ENCODE measurements at places on chromosomes 4 and X.

DNA sequence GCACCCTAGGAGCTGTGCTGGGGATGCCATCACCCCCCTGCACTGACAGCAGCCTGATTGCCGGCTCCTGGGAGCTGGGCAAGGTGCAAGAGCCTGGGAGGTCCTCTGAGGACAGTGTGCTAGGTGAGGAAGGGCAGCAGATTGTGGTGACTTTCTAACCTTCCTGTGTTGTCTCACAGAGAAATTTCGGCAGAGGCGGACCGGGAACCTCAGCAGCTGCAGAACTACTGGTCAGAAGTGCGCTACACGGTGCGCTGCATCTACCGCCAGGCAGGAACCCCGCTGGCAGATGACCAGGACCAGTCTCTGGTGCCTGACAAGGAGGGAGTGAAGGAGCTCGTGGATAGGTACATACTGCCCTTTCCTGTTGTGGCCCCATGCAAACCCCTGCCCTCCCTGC, 89.8 kb downstream of the FAM193A start:
- DNase-seq: no peak

- DNase-seq: no peak
Measured at GRCh38 chr4:173748353-173748752, 218.3 kb upstream of the HAND2 start.

GRCh38 chr4:65999518-65999871, 329.2 kb upstream of the EPHA5 start:
- DNase-seq: no peak

DNA sequence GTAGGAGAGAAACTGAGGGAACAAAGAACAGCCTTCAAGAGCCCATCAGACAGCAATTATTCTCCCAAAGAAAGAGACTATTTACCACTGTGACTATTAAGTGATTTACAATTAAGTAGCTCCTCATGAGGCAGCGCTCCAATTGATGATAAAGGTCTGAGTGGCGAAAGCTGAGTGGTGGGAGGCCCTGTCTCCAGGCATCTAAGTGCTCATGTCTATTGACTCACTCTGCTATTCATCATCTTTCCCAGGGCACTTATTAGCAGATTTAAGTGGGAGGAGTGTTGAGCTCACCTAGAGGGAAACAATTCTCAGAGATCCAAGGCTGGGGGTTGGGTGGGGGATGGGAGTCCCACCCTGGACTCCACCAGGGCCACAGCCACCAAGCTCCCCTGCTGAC, 23.3 kb downstream of the AMER1 start:
- DNase-seq: no peak

DNA sequence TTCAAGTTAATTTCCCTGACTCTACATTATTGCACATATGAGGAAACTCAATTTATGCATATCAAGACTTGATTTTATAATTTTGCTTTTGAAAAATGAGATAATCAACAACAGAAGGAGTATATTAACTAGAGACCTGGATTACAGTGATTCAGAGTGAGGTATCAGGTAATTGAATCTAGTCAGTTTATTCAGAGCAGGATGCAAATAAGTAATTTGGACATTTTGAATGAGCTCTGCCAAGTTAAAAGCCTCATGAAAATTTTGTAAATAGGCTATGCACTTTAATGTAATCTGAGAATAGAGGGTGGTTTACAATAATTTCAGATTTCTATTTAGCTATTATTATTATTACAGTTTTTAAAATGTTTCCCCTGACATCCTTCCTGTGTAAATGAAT, 203.7 kb upstream of the EMCN start:
- no peak for DNase-seq

GRCh38 chr4:142404191-142404611, 441.9 kb downstream of the INPP4B start:
- DNase-seq: no peak

- DNase-seq: no peak
Measured at GRCh38 chr4:22532896-22533295, 17.0 kb upstream of the ADGRA3 start.

DNA sequence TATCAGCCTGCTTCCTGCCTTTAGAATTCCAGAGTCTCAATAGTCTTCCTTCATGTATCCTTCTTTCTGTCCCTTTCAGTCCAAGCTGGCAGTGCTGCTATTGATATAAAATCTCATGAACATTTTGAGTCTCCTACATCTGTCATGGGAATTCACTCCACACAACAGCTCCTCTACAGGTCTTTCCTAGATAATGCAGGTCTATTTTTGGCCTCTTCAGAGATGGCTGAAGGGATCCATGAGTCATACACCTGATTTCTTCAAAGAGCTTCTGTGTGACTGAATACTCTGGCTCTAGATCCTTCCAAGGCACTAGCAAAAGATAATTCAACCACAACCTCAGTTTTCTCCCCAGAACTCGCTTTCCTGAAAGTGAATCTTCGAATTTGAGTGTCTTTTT, 115.4 kb downstream of the STPG2 start:
- no peak for DNase-seq

- peak; percentile 93 for DNase-seq
Measured at GRCh38 chr4:4289941-4290850, at the start of the genes LYAR and ZBTB49. TSS of gene LYAR (minus strand) at chr4:4290154. CDS start at chr4:4283742, 6,412 bp downstream. TSS of gene ZBTB49 (plus strand) at chr4:4290251. CDS start at chr4:4299946, 9,695 bp downstream.

DNA sequence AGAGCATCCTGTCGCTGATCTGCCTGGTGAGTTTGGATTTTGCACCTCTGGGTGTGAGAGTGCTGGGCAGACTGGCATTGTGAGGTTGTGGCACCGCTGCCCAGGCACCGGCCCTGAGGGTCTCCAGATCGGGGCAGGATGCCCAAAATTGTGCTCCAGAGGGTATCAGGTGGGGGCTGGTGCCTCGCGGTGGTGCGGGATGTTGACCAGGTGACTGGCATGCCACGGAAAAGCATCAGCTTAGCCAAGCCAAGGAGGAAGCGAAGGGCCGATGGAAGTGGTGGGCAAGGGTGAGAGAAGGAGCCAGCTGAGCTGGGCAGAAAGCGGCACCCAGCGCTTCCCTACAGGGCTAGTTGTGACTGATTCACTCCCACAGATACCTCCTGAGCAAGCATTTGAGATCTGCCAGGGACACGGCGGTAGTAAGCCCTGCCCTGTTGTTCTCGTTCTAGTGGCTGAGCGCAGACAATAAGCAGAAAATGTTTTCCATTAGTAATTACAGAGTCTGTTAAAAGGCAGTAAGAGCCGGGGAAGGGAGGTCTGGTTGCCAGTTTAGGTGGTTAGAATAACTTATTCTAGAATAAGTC, 809 bp downstream of the ZFP92 start:
- no peak for DNase-seq

GRCh38 chr4:5824635-5825034, 68.3 kb downstream of the CRMP1 start:
- no peak for DNase-seq

GRCh38 chr4:3321295-3321889, 28.6 kb downstream of the RGS12 start:
- DNase-seq: no peak

- no peak for DNase-seq
Measured at GRCh38 chr4:124833831-124834505, 121.4 kb upstream of the ANKRD50 start.

- no peak for DNase-seq
Measured at GRCh38 chrX:129013574-129013973, 509.7 kb downstream of the SMARCA1 start.

GRCh38 chr4:6192245-6192644, 8.1 kb downstream of the JAKMIP1 start:
- no peak for DNase-seq

DNA sequence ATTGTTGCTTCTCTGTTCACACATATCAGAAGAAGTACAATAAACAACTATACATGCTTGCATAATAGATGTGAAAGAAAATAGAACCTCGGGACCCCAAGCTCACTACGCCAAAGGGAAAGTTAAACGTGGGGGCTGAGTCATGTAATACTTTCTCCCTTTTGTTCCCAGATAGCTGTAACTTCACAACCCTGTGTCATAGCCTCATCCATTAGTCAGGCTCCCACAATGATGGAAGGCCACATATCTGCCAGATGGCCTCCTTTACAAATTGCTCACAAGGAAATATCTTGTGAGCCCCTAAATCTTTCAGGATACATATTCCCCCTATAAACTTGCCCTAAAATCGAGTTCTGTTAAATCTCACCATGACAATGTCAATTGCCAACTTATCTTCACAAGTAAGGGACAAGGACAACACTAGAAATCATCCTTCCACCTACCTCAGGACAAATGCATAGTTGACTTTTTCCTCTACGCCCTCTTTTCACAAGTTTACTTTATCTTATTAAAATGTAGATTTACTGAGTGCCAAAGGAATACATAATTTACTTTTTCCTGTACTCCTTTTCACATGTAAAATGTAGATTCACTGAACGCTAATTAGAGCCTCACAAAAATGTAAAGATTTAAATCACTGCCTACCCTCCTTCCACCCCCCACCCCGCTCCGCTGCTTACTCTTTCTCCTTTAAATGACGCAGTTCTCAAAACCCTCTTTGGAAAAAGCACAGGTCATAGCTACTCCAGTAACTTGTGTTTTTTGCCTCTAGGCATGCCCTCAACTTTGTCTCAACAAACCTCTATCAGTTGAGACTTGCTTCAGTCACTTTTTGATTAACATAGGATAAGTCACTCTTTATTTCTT, 477.1 kb downstream of the DTHD1 start:
- DNase-seq: no peak

DNA sequence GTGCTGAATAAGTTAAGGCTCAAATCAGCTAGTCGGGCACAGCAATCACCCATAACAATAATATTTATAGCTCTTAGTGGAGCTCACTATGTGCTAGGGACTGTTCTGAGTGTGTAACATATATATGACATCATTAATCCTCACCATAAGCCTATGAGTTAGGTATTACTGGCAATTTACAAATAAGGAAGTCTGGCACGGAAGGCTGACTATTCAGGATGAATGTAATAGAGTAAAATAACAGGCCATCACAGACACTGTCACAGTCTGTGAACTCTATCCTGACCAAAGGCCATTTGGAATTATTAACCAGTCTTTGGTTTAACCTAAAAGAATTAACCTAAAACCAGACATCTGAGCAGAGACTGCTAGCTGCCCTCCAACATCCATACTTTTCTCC, 119.3 kb downstream of the C4orf51 start:
- DNase-seq: no peak

DNA sequence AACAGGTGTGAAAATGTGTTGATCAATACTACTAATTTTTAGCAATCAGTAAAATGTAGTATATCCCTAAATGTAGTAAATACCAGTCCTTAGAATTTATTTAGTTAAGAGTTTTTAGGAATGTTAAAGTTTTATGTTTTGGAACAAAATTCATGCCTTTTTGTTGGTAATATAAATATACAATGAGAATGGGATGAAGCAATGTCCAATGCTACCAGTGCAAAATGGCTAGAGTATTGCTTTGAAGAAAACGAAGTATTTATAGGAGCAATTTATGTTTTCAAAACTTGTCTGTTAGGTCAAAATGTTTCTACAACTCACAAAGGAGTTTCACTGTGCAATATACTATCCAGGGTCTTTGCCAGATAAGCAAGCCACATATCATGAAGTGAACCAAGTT, 851.5 kb downstream of the PCDH18 start:
- no peak for DNase-seq

DNA sequence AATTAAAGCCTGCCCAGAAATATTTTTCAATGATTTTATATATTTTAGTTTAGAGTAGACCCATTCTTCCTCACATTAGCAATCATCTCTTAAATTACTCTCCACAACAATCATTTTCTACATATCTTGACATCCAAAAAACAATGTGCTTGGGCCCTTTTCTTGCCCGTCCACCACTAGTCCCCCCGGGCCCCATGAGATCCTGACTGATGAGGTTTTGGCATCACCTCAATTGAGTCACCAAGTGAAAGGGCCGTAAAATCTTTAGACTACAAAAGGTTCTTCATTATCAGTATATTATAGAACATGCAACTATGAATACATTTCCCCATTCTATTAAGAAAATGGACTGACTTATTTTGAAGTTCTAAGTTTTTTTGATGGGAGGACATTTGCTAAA, 4.0 kb upstream of the CDKL2 start:
- DNase-seq: no peak

GRCh38 chr4:8267077-8267476, 2.5 kb upstream of the HTRA3 start:
- DNase-seq: no peak

GRCh38 chrX:44306356-44306755, 37.1 kb downstream of the EFHC2 start:
- no peak for DNase-seq

GRCh38 chrX:31376408-31377022, 304.7 kb upstream of the FTHL17 start:
- DNase-seq: no peak

- DNase-seq: no peak
Measured at GRCh38 chr4:125387770-125388169, 73.0 kb downstream of the FAT4 start.

DNA sequence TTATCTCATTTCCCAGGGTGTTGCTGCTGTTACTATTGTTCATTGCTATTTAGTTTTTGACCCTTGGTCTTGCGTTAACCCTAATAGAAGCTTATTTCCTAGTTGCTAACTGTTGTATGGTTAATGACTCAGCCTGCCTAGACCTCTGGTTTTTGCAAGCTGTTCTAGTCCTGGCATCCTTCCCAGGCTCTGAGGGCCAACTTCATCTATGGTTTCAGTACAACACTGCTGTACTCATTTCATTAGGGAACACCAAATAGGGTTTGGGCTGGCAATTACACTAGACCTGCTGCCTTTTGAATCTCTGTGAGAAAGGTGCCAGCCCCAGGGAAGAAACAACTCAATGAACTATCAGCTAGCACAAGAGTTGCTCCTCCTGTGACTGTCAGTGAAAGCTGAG, 59.6 kb downstream of the DCX start:
- DNase-seq: no peak

GRCh38 chr4:179116011-179116410, 1673.8 kb upstream of the AGA start:
- no peak for DNase-seq

GRCh38 chrX:12488771-12489170, 302.4 kb upstream of the PRPS2 start:
- DNase-seq: no peak

- no peak for DNase-seq
Measured at GRCh38 chrX:47502316-47503125, 19.5 kb upstream of the ZNF41 start.

GRCh38 chrX:133943507-133943906, 41.9 kb downstream of the GPC3 start:
- DNase-seq: no peak

DNA sequence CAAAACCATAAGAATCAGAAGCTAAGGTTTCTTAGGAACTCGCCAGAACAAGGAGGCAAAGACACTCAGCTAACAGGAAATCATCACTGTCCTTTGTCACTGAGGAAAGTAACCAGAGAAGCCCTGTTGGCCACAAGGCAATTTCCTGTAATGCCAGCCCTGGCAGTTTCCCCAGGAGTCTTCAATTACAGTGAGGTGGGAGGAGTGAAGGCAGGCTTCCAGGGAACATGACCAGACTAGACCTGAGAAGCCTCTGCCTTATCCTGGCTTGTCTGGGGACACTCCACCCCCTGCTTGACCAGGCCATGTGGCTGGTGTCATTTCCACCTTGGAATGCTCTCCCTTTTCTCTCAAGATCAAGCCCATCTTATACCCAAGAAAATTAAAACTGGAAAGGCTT, 125.3 kb downstream of the COL4A6 start:
- no peak for DNase-seq

DNA sequence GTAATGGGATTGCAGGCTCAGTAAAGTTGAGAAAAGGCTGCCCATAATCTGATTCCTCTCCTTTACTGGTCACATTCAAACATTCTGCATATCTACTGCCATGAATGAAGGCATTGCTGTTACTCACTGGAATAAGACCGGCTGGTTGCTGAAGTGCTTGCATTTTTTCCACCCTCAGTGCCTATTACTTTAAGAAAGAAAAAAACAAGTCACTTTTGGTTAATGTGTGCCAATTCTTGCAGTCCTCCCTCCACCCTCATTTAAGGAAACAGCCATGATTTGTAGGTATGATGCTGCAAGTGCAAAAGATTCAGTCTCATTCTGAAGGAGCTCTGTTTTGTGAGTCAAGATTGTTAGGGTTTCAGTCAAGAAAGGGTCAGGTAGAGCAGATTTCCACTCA, 94.9 kb downstream of the EMCN start:
- no peak for DNase-seq

Measured in stimulated activated CD4-positive, alpha-beta T cell treated with anti-CD3 and anti-CD28 coated beads, TNF-alpha, amount 100 ng/mL, for 4 hours (primary cell).